Right ventricle myocardium inferior (tissue), 1 donor: ENCODE measurements at places on chromosomes 1 and 21. TPM values are rescaled to one million over a fixed set of nuclear protein-coding genes. Genes with fewer than 3 reads are reported as not detected.

DNA sequence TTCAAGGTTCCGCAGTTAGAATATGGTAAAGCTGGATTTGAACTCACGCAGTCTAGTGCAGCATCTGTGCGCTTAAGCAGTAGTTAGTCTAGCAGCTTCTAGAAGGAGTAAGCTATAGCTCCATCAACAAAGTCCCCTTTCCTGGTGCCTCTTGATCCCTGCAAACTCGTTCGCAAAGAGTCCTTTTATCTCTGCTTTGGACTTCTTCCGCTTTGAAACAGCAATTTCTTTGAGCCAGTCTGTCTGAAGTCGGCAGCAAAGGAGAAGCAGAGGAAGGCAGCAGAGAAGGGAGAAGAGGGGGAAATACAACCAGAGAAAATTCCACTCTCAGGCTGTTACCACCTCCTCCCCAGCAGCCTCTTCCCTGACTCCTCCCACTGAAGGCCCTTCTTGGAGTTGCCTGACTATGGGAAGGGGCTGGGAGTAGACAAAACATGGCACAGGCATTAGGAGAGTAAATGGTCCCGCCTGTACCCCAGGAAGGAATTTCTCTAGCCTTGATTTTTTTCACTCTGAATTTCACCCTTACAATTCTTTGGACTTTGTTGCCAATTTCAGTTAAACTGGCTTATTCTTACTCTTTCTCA, 25.9 kb downstream of the HSD3B2 start:
- DNase-seq = no peak

DNA sequence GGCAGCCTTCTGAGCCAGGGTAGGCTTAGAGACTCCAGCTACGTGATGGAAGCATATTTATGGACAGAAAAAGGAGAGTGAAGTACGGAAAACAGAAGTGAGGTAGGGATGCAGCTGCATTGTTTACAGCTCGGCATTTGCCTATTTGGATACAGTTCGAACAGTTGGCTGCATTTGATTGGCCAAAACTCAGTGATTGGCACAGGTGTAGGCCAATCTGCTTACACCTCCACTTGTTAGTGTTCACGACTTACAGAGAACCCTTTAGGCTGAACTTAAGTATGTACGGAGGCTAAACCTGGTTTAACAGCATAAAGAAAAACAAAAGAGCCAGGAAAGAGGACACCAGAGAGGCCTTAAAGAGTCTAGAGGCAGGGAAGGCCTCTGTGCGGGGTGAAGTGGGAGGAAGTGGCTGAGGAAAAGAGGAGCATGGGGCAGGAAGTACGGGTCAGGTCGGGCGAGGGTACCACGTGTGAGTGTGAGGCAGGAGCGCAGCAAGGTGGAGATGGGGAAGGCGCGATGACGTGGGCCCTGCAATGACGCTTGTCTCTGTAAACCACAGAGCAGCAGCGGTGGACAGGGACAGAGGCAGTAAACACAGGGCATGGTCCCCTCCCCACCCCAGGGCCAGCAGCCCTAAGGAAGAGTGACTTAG, 32.0 kb downstream of the RSPH1 start:
- no peak for DNase-seq

DNA sequence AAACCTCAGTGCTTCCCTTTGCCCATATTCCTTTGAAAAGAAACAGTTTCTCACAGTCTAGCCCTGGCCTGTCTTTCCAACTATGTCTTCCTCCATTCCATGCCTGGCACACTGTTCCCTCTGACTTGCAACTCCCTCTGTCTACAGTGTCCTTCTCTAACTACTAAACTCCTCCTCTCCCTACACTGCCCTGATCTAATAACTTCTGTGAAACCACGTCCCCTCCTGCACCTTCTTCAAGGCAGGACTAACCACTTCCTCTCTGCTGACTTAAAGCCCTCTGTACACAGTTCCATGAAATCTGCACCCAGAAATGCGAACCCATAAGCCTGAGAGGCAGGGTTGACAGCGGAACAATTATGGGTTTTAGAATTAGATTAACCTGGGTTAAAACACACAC, 62.2 kb upstream of the ATP1B1 start:
- DNase-seq = no peak

GRCh38 chr1:71561206-71561605, 480.4 kb upstream of the ZRANB2 start:
- no peak for DNase-seq

FGR gene
- total RNA-seq = 5.1 TPM

DNA sequence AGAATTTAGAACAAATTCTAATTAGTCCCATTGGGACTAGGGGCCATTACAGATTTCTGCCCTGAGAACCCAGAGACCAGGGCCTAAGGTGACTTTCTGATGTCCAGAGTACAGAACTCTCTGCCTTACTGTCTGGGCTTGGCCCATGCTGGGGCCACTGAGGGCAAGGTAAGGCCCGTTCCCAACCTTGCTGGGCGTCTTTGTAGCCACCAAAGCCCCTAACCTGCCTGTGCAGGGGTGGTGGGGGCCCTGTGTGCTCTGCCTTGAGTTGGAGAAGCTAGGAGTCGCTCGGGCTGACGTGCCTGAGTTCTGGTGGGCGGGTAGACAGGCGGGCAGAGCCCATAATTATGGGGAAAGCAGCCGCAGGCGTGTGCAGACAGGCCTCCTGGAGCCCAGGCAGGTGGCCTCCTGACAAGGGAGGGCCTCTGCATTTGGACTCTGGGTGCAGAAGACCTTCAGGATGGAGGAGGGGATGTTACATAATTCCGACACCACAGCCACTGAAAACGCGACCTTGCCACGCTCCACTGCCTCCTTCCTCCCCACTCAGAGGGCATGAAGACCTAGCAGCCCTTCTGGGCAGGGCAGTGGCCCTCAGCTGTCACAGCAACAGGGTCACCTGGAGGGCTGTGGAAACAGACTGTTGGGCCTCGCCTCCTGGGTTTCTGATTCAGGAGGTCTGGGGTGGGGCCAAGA, 239.9 kb upstream of the TMEM51 start:
- DNase-seq = no peak

MTARC1 gene
- 7.9 TPM for total RNA-seq

GRCh38 chr1:174352117-174352516, 95.6 kb upstream of the GPR52 start:
- DNase-seq = no peak

GRCh38 chr21:44550807-44551206, 498 bp downstream of the KRTAP10-2 start:
- DNase-seq = no peak

DNA sequence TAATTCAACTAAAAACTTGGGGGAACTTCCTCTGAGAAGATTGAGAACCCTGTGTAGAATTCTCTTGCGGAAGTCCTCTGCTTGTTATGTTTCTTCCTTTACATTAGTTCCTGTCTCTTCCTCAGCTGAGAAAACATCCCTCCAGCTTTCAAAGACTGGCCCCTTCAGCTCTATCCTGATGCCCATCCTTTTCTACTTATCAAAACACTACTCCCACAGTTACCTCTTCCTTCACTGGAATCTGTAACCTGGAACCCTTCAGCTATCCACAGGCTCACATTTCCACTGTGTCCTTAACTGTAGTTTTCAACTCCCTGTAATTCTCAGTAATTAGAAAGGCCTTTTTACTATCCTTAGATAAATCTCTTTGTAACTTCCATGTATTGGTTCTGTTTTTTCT, 6.0 kb upstream of the DEDD start:
- no peak for DNase-seq
